ENCODE measurements at places on chromosomes 4 and X.

GRCh38 chr4:32601848-32602247, 1881.7 kb downstream of the PCDH7 start:
- H3K4me1 ChIP-seq: no peaks in the 10 kb centered on the region
- no peak for DNase-seq
- no peaks in the 10 kb centered on the region for H3K36me3 ChIP-seq
- no peak overlapping the region for H3K4me3 ChIP-seq

DNA sequence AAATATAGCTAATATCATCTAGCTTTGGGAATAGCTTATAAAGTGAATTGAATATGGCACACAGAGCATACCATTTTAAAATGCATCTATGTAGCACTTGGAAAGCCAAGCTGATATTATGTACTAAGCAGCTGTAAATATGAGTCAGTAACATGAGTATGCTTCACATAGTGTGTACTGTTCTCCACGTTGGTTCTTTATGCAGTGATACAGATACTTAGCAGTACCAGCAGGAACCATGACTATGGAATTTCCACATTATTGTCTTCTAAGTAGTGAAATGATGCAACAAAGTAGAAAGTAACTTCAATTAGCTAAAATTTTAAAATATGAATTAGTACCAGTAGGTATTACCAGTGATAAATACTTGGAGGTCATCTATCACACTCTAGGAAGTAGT, 320.1 kb downstream of the BMPR1B start:
- no peak for DNase-seq
- no peak overlapping the region for H3K4me3 ChIP-seq
- H3K36me3 ChIP-seq: no peaks in the 10 kb centered on the region

- DNase-seq: no peak
- peaks cover 11% of the 10 kb centered on the region for H3K36me3 ChIP-seq
- no peak overlapping the region for H3K27ac ChIP-seq
- peaks cover 3% of the 10 kb centered on the region for H3K27me3 ChIP-seq
These were observed 693 bp downstream of the COL4A6 start for GRCh38 chrX:108437349-108438109.

GRCh38 chrX:57583477-57583876, 8.3 kb upstream of the ZXDB start:
- H3K36me3 ChIP-seq: no peaks in the 10 kb centered on the region
- DNase-seq: no peak
- H3K27me3 ChIP-seq: peaks cover 5% of the 10 kb centered on the region
- no peak overlapping the region for H3K27ac ChIP-seq

GRCh38 chr4:106628586-106629267, 260.1 kb upstream of the GIMD1 start:
- H3K36me3 ChIP-seq: no peaks in the 10 kb centered on the region
- DNase-seq: no peak
- no peak overlapping the region for H3K27ac ChIP-seq
- H3K4me1 ChIP-seq: no peaks in the 10 kb centered on the region

- peak overlapping the region; percentile 50 for H3K4me3 ChIP-seq
- H3K27ac ChIP-seq: peak overlapping the region; percentile 91
- peaks cover 40% of the 10 kb centered on the region for H3K4me1 ChIP-seq
- peaks cover 20% of the 10 kb centered on the region for H3K36me3 ChIP-seq
These were observed 5.0 kb upstream of the RNF175 start for GRCh38 chr4:153764601-153765368.

DNA sequence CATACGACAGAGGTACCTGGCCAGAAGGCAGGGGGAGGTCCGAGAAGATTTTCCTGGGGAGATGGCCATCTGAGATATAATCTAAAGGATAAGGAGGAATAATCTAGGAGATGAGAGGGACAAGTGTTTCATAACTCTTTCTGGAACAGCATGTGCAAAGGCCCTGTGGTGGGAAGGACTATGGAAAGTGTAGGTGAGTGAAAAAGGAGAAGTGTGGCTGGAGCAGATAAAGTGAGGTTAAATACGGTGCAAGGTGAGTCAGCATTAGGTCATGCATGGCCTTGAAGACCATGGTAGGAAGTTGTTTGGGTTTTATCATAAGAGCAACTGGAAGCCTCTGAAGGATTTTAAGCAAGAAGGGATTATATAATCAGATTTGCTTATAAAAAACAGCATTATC, 34.6 kb upstream of the MTM1 start:
- peaks cover 12% of the 10 kb centered on the region for H3K27me3 ChIP-seq
- H3K27ac ChIP-seq: no peak overlapping the region
- H3K36me3 ChIP-seq: no peaks in the 10 kb centered on the region
- no peak overlapping the region for H3K4me3 ChIP-seq
- no peaks in the 10 kb centered on the region for H3K4me1 ChIP-seq

DNA sequence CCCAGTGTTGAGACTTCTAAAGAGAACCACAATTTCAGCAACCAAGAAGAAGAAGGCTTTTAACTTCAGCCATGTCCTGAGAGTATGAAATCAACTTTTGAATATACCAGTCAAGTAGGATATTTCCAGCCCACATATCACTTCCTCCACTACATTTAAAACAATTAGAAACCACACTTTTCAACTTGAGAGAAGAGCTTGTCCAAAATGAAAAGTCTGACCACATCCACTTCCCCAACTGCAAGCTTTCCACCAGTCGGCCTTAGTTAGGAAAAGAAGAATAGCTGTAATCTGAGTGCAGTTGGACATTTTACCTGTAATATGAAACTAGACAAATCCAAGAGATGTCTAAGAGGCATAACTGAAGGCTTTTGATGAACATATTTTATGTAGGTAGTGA, 101.9 kb upstream of the SLC7A11 start:
- DNase-seq: no peak
- H3K36me3 ChIP-seq: no peaks in the 10 kb centered on the region
- H3K4me1 ChIP-seq: no peaks in the 10 kb centered on the region
- H3K27ac ChIP-seq: no peak overlapping the region

DNA sequence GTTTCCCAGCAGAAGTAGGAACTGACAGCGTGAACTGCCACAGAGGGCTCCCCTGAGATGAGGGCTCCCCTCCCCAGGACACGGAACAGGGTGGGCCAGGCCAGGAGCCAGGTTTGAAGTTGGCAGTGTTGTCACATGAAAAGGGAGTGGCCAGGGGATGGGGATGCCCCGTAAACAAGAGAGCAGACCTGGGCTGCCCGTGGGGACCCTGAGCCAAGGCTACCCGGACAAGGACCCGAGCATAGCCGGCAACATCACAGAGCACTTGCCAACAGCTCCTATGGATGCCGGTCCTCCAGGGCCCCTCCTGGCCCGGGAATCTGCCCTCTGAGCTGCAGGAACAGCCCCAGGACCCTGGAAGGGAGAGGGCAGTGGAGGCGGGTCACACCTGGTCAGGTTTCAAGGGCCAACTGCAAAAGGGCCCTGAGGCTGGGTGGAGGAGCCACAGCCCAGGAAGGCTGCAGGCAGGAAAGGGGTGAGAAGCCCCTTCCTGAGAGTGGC, 102.1 kb downstream of the CPZ start:
- H3K36me3 ChIP-seq: no peaks in the 10 kb centered on the region
- no peak overlapping the region for H3K27ac ChIP-seq
- peaks cover 8% of the 10 kb centered on the region for H3K4me1 ChIP-seq
- H3K27me3 ChIP-seq: peaks cover 57% of the 10 kb centered on the region
- no peak for DNase-seq

DNA sequence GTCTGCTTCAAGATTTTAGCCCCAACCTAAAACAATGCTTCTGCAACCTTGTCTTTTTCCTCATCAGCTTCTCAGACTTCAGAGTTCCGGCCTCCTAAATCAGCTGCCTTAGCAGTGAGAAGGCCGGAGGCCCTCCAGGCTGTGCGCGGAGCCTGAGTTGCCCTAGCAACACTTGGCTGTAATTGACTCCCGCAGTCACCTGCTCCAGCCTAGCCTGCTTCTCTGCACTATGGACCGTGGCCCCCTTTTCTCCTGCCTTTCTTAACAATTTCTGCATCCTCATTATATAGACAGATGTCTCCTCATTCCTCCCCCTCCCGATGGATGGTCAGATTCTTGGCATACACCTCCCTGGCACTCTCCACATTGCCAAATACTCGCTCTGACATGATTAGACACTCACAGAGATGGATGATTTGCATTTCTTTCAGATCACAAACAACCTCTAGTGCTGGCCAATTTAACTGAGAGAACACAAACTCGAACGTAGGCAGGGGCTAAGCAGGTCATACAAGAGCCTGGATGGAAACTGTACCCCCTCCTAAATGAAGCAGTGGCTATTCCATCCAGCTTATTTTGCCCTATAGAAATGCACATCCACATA, 9.5 kb upstream of the HUWE1 start:
- no peak overlapping the region for H3K27ac ChIP-seq
- H3K36me3 ChIP-seq: no peaks in the 10 kb centered on the region
- H3K4me3 ChIP-seq: no peak overlapping the region
- peaks cover 7% of the 10 kb centered on the region for H3K27me3 ChIP-seq
- H3K4me1 ChIP-seq: peaks cover 17% of the 10 kb centered on the region

DNA sequence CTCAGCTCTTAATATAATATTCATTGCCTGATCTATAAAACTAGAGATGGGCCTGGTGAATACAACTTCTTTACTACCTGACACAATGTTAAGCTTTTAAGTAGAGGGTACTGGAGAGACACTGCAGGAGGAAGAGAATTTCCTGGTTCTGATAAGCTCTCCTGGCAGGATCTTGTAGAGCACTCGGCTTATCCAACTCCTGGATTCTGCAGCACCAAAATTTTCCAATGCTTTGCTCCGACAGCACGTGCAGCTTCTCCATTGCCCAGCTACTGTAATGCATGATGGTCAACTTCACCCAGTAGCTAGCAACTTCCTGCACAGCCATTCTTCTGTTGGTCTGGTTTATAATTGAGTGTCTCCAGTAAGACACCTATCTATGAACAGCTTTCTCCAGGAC, 686.2 kb upstream of the BOD1L1 start:
- DNase-seq: no peak
- H3K36me3 ChIP-seq: no peaks in the 10 kb centered on the region
- no peak overlapping the region for H3K27ac ChIP-seq
- no peak overlapping the region for H3K4me3 ChIP-seq
- peaks cover 9% of the 10 kb centered on the region for H3K27me3 ChIP-seq

- peak overlapping the region; percentile 96 for H3K27ac ChIP-seq
- H3K27me3 ChIP-seq: no peaks in the 10 kb centered on the region
- H3K36me3 ChIP-seq: peaks cover 5% of the 10 kb centered on the region
These were observed 425.0 kb downstream of the FAT4 start for GRCh38 chr4:125739760-125740159.

GRCh38 chr4:153809916-153810810, 21.3 kb upstream of the SFRP2 start:
- no peak overlapping the region for H3K4me3 ChIP-seq
- H3K36me3 ChIP-seq: no peaks in the 10 kb centered on the region
- H3K27ac ChIP-seq: peak overlapping the region; percentile 61
- peaks cover 5% of the 10 kb centered on the region for H3K4me1 ChIP-seq
- H3K27me3 ChIP-seq: peaks cover 6% of the 10 kb centered on the region

- H3K4me3 ChIP-seq: no peak overlapping the region
- peaks cover 4% of the 10 kb centered on the region for H3K36me3 ChIP-seq
- no peak for DNase-seq
These were observed 1295.8 kb upstream of the TENM3 start for GRCh38 chr4:180947425-180947824.

GRCh38 chr4:89268679-89269078, 38.9 kb downstream of the GPRIN3 start:
- no peak overlapping the region for H3K4me3 ChIP-seq
- H3K27me3 ChIP-seq: peaks cover 7% of the 10 kb centered on the region
- DNase-seq: no peak

GRCh38 chrX:21840193-21840545, 752 bp downstream of the MBTPS2 start:
- no peak for DNase-seq
- H3K27me3 ChIP-seq: no peaks in the 10 kb centered on the region
- peaks cover 7% of the 10 kb centered on the region for H3K36me3 ChIP-seq
- peak overlapping the region; percentile 27 for H3K27ac ChIP-seq

DNA sequence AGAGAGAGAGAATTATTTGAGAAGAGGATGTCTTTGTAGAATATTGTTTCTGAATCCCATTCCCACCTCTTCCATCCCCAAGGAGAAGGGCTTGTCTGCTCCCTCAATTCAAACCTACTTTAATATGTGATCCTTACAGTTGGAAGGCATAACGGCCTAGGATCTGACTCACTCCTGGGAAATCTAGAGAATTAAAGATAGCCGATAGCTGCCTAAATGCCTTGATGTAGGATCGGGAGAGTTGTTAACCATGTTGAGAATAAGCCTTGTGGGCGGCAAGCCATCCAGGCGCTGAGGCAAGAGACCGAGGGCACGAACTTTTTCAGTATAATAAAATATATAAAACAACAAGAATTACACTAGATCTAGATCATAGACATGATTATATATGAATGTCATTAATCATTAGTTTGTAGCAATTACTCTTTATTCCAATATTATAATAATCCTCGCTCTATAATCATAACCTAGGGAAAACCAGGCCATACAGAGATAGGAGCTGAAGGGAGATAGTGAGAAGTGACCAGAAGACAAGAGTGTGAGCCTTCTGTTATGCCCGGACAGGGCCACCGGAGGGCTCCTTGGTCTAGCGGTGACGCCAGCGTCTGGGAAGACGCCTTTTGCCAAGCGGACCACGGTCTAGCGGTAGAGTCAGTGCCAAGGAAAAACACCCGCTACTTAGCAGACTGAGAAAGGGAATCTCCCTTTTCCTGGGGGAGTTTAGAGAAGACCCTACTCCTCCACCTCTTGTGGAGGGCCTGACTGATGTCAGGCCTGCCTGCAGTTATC, 13.5 kb downstream of the EMCN start:
- H3K36me3 ChIP-seq: no peaks in the 10 kb centered on the region
- H3K27ac ChIP-seq: no peak overlapping the region
- DNase-seq: no peak
- no peak overlapping the region for H3K4me3 ChIP-seq
- no peaks in the 10 kb centered on the region for H3K4me1 ChIP-seq
- no peaks in the 10 kb centered on the region for H3K27me3 ChIP-seq

- H3K27me3 ChIP-seq: no peaks in the 10 kb centered on the region
- DNase-seq: no peak
- no peaks in the 10 kb centered on the region for H3K4me1 ChIP-seq
- H3K27ac ChIP-seq: no peak overlapping the region
- no peaks in the 10 kb centered on the region for H3K36me3 ChIP-seq
- H3K4me3 ChIP-seq: no peak overlapping the region
These were observed 37.8 kb downstream of the SPOCK3 start for GRCh38 chr4:167196344-167197012.

DNA sequence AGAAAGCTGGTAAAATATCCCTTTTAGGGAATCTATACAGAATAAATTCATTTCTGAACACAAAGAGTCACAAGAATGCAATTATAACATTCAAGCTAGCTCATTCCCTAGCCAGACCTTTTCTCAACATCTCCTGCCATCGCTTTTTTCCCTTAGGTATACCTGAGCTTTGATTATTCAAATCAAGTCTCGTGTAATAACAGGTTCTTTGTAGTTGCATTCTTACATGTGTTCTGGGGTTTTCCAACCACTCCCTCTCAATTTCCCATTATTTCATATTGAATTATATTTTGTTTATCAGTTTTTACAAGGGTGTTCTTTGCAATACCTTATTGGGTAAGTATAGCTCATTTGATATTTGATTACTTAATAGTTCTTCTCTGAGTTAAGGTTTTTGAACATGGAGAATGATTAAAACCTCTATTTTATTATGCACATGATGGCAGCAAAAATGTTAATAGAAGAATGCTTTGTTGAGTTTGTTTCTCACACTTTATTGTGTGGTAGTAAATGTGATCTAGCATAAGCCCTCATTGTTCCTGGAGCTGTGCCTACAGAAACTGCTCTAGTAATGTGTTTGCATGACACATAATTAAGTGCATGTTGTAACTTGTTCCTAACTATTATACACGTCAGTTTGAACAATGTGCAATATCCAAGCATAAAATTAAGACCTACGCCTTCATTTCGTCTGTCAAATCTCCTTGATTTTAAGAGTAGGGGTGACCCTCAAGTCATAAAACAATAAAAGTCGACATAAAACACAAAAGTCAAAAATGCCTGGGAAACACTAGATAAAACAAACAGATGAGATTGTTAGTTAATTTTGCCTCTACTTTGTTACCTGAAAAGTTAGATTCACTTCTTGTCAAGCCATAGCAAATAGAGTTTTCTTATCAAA, 124.0 kb upstream of the POF1B start:
- H3K27me3 ChIP-seq: peaks cover 3% of the 10 kb centered on the region
- peaks cover 10% of the 10 kb centered on the region for H3K4me1 ChIP-seq
